ENCODE measurements at places on chromosomes 1 and 21. TPM values are rescaled to one million over a fixed set of nuclear protein-coding genes. Genes with fewer than 3 reads are reported as not detected.

REN gene
- polyA plus RNA-seq = 0.72 TPM

LMX1A gene
- not detected for polyA plus RNA-seq

SUCO gene
- 25.1 TPM for polyA plus RNA-seq

CNIH3 gene
- polyA plus RNA-seq = 5.6 TPM

SEMA6C gene
- polyA plus RNA-seq = 1.3 TPM

ADGRL2 gene
- polyA plus RNA-seq = 24.8 TPM

EVA1C gene
- 5.7 TPM for polyA plus RNA-seq

Measured in AG04450 (cell line).